ENCODE measurements at places on chromosomes 1 and 21.
A peak's percentile ranks its signal among the peaks of the same experiment; 100 is the strongest.

GRCh38 chr1:88768187-88768586, 84.1 kb downstream of the PKN2 start:
- no peak for DNase-seq

DNA sequence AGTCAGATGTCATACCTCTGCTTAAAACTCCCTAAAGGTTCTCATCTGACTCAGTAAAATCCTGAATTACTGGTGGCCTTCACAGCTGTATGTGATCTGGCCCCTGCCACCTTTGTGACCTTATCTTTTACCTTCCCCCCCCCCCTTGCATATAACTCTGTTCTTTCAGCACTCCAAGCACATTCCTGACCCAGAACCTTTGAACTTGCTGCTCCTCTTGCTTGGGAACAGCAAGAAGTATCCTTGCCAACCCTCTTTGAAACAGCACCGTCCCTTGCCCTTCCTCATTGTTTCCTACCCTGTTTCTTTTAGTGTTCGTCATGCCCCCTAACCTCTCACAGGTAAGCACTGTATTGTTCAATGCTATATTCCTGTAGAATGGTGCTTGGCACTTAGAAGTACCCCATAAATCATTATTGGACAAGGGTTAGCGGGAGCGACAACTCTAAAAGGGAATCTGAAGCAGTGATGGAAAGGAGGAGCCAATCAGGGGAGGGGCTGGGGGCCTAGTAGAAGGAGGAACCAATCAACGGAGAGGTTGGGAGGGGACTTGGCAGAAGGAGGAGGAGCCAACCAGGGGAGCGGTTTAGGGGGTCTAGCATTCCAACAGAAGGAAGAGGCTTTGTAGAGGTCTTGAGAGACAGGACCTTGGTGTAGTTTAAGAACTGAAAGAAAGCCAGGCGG, 13.9 kb downstream of the CACHD1 start:
- DNase-seq = no peak

DNA sequence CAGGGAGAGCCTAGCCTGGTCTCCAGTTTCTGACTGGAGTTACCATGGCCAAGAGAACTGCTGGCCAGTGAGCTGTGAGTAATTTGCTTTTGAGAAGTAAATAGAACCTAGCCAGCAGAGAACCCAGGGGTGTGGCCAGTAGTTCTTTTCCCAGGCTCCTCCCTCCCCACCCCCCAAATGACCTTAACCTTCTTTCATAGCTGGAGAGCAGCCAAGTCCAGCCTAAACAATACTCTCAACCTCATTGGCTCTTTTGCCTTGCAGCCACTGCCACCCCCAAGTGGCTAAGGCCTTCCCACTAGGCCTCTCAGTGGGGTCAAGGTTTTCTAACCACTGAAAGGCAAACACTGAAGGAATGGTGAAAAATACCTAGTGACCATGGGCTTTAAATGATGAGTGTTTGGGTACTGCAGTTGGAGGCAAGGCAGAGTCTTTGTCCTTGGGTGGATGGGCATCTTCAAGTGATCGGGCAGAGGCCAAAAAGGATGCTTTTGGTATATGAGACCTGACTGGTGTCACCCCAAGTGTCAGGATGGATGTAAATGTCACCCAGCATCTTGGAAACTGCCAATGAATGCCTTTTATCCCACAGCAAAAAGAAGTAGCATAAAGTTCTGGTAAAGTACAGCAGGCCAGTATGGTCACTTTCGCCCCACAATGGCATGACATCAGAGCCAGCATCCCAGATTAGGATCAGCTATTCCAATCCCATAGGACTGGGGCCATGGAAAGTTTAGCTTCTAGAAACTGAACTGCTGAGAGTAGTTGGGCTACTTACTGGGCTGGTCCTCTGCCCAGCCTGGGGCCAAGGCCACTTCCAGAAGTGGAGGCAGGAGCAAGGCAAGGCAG, 3.5 kb upstream of the PIGV start:
- DNase-seq = no peak

DNA sequence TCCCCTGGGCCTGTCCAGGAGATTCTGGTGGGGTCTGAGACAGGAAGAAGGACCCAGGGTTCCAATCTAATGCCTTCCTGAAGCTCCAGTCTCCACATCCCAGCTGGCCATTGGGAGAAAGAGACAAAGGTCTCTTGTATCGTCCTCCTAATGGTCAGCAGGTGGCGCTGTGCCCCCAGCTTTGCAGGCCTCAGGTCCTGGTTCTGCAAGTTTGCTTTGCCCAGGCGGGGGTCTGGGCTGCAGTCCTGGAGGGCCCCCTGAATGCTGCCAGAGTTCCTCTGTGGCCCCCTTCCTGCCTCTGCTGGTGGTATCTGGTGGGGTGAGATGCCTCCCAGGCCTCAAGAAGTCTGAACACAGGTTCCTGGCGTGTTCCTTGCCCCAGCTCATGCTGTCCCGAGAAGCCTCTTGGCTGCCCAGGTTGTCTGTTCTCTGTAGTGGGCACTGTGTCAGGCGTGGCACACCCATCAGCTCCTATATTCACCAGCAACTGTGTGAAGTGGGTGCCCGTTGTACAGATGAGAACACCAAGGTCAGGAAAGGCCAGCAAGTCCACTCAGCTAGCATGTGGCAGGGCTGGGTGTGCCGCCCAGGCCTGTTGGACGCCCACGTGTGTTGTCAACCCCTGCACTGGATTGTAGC, 33.8 kb upstream of the CSF3R start:
- DNase-seq = peak; percentile 40
